Activated CD4-positive, CD25-positive, alpha-beta regulatory T cell treated with anti-CD3 and anti-CD28 coated beads, Interleukin-2, amount 50 U/mL, for 16 hours (primary cell): ENCODE measurements at places on chromosomes 4 and X.

DNA sequence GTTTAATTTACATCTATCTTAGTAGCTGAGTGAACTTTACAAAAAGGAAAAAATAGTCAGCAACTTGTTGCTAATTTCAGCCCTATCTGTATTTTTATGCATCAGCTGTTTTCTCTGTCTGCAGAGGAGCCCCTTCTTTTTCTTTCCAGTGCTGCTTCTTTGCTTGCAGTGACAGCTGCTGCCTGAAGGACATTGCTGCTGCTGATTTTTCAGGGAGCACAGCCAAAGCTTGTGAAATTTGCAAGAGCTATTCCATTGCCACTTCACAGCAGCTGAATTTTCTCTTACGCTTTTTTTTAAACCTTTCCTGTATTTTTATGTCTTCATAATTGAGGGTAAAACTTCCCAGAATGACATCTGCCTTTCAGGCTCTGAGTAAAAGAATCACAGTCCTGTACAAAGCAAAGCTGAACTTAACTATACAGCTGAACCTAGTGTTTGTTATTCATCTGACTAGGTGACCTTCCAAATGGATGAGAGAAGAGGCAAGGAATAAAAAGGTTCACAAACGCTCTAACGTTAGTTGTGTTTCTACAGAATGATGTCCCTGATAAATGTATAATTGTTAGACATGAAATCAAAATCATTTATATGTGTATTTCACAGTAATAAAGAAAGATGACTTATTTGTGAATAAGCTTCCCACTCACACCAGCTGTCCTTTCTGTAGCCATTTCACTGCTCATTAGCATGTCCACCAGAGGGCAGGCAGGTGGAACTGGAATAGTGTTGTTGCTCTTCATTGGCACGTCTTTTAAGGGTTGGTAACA, 541.4 kb downstream of the ADGRL3 start:
- no peak for DNase-seq

- peak; percentile 58 for DNase-seq
Measured at GRCh38 chr4:99816545-99817308, at the start of gene DAPP1. Gene DAPP1, plus strand, starts transcription at chr4:99816827. Its CDS starts 87 bp downstream, at chr4:99816914.

GRCh38 chrX:31154946-31155345, 83.1 kb upstream of the FTHL17 start:
- no peak for DNase-seq

GRCh38 chrX:129634541-129634940, 20.2 kb downstream of the APLN start:
- DNase-seq = no peak

GRCh38 chr4:137070614-137071013, 461.7 kb downstream of the PCDH18 start:
- no peak for DNase-seq

- no peak for DNase-seq
Measured at GRCh38 chr4:154732669-154733068, 11.1 kb upstream of the LRAT start.

- DNase-seq = no peak
Measured at GRCh38 chrX:133005042-133005441, 46.6 kb upstream of the HS6ST2 start.

- no peak for DNase-seq
Measured at GRCh38 chr4:125459531-125459930, 144.8 kb downstream of the FAT4 start.

DNA sequence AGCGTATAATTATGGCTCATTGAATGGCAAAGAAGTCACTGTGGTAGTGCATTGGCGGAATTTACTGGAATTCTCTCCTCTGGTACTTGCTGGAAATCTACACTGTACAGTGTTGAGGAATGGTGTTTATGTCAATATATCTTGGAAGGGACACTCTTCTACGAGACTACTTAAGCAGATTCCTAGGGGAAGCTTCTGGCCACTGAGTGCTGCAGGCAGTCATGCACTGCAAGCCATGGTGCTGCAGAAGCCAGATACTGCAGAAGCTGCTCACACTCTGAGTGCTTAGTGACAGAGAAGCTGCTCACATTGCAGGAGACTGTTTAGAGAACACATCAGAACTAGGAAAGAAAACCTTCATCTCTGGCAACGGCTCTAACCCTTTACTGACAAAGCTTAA, 725.0 kb downstream of the CCSER1 start:
- no peak for DNase-seq
